SK-N-SH (cell line): ENCODE measurements at places on chromosomes 1 and 21.
A peak's percentile ranks its signal among the peaks of the same experiment; 100 is the strongest.

- peak; percentile 55 for DNase-seq
Measured at GRCh38 chr1:204410688-204411450, 748 bp downstream of the PPP1R15B start.

GRCh38 chr1:48746906-48747305 lies 29.8 kb downstream of the BEND5 start:
- no peak for DNase-seq

- DNase-seq, result no peak
Measured at GRCh38 chr1:153985341-153985912, 712 bp downstream of the RAB13 start.

DNA sequence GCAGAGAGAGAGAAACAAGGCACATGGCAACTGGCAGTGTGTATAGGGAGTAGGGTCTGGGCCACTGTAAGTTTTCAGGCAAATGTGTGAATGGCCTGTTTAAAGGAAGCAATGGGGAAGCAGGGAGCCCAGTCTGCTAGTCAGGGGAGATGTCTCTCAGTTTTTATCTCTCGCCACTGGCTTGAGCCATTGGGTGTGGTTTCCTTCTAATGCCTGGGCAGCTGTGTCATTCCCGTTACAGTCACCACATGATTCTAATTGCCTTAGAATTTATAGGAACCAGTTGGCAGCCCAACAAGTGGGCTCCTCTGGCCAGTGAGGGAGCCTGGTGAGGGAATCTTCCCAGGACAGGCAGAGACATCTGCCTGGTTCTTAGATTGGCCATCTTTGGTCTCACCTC lies 182.4 kb downstream of the DISC1 start:
- DNase-seq, result no peak

- peak; percentile 29 for DNase-seq
Measured at GRCh38 chr1:24022581-24023361, 42.6 kb upstream of the SRSF10 start.

DNA sequence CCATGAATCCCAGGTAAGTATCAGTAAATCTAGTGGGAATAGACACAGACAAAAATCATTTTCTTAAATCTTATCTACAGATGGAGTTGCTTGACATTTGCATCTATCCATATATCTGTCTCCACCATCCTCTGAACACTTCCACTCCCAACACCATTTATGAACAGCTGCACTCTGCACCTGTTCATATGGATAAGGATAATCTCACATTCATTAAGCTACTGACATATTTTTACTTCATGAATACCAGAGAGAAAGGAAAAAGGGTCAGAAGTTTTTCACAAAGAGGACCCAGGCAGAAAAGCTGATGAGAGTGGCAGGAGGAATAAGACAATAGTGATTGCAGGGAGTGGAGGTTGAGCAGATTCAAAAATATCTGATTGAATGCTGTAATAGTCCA lies 222.6 kb downstream of the DNAH14 start:
- DNase-seq, result no peak

- no peak for DNase-seq
Measured at GRCh38 chr1:206419783-206420182, 50.5 kb upstream of the IKBKE start.

DNA sequence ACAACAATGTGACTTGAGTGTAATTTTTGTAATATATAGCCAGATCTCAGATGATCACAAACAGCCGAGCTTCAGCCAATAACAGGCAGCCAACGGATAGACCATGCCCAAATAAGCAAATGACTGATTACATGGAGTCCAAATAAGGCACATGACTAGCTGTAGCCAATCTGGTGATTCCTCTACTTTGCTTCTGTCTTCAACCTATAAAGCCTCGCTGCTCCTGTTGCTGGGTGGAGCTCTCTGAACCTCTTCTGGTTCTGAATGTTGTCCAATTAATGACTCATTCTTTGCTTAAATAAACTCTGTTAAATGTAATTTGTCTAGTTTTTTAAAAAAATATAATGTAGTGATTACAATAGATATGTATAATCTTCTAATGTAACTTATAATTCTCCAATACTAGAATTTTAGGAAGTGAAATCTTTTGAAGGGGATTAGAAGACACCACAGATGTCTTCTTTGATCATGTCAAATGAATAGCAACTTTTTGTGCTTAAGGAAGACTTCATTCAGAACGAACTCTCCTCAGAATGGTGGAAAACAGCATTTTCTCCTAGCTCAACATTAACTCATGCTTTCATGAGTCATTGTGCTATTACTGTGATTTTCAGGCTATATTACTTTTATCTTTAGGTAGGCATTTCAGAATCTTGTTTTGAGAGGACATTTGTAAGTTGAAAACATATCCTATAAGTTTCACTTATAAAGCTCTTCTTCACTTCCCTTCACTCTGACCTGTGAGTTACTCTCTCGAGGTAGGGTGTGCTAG lies 857.8 kb upstream of the B3GALT2 start:
- DNase-seq, result no peak

- DNase-seq, result no peak
Measured at GRCh38 chr1:58812468-58812867, 28.6 kb upstream of the JUN start.

DNA sequence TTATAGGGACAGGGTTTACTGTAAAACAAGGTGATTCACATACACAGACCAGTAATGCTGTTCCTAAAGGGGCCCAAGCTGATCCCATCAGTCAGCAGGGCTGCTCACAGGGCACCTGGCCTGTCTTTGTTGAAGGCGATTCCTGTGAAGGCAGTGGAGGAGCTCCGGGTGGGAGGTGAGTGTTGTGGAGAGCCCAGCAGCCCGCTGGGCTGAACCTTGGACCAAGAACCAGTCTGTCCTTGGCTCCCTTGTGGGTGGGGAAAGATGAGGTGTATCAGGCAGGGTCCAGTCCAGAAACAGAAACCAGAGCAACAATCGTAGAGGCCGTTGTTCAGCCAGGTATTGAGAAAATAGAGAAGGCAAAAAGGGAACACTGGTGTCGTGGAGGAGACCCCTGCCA lies 12.5 kb downstream of the PDXK start:
- DNase-seq, result no peak

- peak; percentile 5 for DNase-seq
Measured at GRCh38 chr1:6971048-6971447, 185.8 kb downstream of the CAMTA1 start.

DNA sequence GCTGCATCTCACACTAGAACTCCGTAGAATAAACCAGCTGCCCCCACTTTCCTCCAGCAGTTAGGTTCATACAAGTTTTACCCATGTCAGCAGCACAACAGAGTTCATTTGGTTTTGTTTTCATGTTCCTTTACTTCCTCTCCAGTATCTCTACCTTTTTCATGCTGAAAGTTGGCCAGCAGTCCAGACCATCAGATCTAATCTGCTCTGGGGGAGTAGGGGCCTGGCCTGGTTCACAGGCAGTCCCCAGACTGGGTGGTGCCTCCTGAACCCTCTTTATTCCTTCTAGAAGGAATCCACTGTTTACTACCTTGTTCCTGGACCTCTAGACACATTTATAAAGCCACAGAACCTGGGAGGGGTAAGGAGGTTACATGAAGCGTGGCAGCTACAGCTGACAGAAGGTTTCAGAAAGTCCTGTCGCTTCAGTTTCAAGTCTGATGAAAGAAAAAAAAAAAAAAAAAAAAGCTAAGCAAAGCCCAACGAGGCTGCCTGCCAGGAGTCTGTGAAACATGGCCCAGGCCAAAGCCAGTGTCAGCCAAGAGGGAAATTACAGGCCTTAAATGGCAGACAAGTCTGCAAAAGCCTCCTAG lies 184.6 kb upstream of the JUN start:
- DNase-seq, result peak; percentile 29

DNA sequence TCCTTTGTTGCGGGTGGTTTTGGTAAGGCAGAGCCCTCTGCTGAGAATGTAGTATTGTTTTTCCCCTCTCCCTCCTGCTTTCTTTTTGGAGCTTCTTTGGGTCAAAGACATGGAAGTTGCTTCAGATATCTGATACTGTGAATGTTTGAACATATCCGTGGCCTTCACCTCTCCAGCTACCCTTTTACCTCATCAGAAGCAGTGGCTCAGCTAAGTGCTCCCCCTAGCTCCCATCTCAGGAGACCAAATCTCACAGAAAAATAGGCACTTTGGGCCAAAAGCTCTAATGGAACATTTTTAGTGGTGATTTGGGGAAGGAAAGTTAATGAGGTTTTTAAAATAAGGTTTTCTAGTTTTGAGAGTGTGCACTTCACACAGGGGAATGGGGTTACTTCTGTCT lies 6.3 kb downstream of the TMEM200B start:
- DNase-seq, result no peak

- DNase-seq, result no peak
Measured at GRCh38 chr1:63732666-63733065, 41.2 kb upstream of the ROR1 start.

DNA sequence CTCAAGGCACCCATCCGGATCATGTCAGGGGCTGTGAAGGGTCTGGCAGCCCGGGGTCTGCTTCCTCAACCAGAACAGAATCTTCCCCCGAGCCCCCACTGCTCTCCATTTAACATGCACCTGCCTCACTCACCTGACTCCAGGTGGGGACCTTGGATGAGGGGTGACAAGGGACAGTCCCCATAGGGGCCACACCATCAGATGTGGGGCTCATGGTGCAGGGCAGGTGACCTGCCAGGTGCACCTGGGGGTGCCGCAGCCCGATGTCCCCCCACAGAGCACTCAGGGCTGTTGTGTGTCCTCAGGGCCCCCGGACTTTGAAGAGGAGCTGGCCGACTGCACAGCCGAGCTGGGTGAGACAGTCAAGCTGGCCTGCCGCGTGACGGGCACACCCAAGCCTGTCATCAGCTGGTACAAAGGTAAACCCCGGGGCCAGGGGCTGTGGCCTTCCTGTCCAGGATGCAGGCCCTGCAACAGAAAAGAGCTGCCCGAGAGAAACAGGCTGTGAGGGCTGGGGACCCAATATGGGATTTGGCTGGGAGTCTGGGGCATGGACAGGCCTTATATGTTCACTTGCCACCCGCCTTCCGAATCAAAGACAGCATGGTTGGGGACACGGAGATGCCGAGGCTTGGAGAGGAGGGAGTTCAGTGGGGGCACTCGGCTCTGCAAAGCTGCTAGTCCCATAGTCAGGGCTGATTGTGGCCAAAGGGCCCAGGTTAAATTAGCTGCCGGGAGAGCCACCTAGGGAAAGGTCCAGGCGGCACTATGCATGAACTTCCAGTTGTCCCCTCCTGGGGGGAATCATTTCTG lies 64.6 kb downstream of the TRIM11 start:
- no peak for DNase-seq

GRCh38 chr1:160985723-160986122 lies 31.1 kb upstream of the ITLN2 start:
- no peak for DNase-seq

DNA sequence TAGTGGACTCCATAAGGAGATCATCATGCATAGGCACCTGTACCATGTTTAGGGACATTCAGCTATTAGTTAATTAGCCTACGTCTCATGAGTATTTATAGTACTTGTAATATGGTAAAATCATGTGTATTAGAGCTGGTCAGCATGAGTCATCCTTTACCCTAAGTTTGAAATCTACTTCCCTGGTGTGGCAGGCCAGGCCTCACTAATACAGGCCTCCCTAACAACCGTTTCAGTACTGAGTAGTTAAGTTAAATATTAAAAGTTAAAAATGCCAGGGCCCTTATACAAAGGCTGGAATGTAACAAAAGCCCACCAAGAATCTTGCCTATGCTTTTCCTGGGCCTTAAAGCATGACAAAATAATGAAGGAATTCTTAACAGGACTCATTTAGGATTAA lies 356.3 kb upstream of the DPYD start:
- DNase-seq, result no peak
